ENCODE measurements at places on chromosomes 1 and 21.

- DNase-seq = no peak
Observed at GRCh38 chr1:215279682-215280081, 197.1 kb downstream of the KCNK2 start.

GRCh38 chr1:46630719-46631118 is 14.1 kb upstream of the MOB3C start:
- no peak for DNase-seq

- DNase-seq = no peak
Observed at GRCh38 chr1:24567792-24568388, 12.0 kb downstream of the NCMAP start.

GRCh38 chr1:8455700-8456307 is 137.9 kb downstream of the SLC45A1 start:
- no peak for DNase-seq

GRCh38 chr1:230120289-230120920 is 53.4 kb downstream of the GALNT2 start:
- DNase-seq = no peak

GRCh38 chr1:200991097-200991614 is 32.4 kb downstream of the KIF21B start:
- DNase-seq = no peak

DNA sequence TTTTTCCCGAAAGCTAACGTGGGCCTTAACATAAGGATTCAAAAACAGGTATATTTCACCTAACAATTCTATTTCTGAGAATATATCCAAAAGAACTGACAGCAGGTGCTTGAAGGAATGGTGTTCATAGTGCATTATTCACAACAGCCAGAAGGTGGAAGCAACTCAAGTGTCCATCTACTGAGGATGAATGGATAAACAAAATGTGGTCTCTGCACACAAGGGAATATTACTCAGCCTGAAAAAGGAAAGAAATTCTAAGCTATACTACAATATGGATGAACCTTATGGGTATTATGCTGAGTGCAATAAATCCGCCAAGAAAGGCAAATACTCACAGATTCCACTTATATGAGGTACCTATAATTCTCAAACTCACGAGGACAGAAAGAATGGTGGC is 6.1 kb upstream of the RIPPLY3 start:
- DNase-seq = no peak

DNA sequence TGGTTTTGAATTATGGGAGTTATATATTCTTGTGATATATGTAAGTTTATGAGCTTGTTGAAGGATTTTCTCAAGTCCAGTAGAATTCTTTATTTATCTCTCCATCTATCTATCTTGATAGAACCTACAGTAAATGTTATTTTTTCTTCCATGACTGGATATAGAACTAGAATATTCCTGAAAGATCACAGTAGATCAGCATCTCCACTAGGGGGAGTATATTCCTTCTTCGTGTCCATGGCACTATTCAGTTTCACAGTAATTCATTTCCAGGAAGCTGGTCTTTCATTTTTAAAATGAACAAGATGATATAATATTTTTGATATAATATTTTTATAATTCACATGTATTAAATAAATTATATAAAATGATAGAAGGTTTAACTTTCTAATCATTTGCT is 18.8 kb downstream of the TMPRSS15 start:
- DNase-seq = no peak

DNA sequence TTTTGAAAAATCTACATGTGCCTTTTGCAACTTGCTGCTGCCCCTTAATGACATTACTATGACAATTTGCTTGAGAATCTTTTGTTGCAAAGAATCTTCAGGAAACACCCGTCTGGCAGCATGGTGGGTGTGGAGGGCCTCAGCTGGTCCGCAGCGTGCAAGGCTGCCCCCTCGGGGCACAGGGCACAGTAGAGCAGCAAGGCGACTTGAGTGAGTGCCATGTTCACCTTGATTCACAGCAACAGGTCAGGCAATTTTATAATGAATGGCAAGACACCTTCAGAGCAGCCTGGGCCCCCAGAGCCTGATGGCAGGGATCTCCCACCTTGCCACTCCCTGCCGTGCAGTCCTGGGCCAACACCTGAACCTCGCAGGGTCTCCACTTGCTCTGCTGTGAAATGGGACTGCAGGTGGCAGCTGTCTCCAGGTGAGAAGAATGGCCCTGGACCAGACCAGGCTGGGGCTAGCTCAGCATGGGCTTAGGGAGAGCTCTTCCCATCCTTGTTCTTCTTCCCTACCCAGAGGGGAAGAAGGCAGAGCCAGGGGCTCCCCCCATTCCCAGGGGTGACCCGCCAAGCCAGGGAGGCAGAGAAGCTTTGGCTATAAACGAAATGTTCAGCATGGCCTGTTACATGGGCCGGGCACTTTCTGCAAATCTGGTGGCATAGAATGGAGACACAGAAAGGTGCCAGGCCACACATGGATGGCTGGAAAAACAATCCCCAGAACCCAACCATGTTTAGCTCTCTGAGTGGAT is 34.5 kb upstream of the ACTRT2 start:
- no peak for DNase-seq

GRCh38 chr1:39727932-39728317 is 10.8 kb upstream of the PPIE start:
- no peak for DNase-seq

DNA sequence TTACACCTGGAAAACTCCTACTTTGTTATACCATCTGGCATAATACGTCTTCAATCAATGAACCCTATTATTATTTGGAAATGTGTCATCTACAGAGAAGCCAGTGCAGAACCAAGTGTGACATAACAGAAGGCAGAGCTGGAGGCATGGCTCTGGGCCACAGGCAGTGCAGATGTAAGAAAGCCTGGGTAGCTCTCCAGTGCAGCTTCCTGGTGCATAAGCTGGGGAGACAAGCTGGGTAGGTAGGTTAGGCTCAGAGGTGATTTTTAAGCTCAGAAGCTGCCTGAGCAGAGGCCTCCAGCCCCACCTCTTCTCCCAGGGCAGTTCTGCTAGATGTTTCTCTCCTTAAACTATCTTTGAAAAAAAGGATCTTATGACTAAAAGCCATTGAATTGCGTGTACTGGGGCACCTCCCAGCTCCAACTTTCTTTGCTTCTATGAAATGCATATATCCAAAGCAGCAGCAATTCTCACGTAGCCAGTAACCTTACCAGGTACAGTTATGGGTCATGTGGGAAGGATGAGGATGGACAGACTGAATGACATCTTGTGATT is 30.7 kb downstream of the AKNAD1 start:
- no peak for DNase-seq

- no peak for DNase-seq
Observed at GRCh38 chr1:145908653-145909052, 1.2 kb downstream of the ITGA10 start.

All from GM20000 (cell line).